NCI-H1105 treated with DMSO at 0.1 percent for 48 hours (cell line): ENCODE measurements at places on chromosomes 5 and 9.
A peak's percentile ranks its signal among the peaks of the same experiment; 100 is the strongest.

- DNase-seq: no peak
These were observed 269.8 kb upstream of the CDH9 start for GRCh38 chr5:27308153-27308552.

- DNase-seq: no peak
These were observed 4.4 kb upstream of the OR2S2 start for GRCh38 chr9:35962126-35962906.

GRCh38 chr9:107674721-107675277 lies 185.2 kb upstream of the KLF4 start:
- no peak for DNase-seq

GRCh38 chr5:146818822-146819221 lies 59.7 kb downstream of the PPP2R2B start:
- DNase-seq: no peak

- no peak for DNase-seq
These were observed 295.0 kb downstream of the ADAMTS6 start for GRCh38 chr5:65186646-65187227.

- no peak for DNase-seq
These were observed 188.3 kb upstream of the MEF2C start for GRCh38 chr5:89071101-89071940.

DNA sequence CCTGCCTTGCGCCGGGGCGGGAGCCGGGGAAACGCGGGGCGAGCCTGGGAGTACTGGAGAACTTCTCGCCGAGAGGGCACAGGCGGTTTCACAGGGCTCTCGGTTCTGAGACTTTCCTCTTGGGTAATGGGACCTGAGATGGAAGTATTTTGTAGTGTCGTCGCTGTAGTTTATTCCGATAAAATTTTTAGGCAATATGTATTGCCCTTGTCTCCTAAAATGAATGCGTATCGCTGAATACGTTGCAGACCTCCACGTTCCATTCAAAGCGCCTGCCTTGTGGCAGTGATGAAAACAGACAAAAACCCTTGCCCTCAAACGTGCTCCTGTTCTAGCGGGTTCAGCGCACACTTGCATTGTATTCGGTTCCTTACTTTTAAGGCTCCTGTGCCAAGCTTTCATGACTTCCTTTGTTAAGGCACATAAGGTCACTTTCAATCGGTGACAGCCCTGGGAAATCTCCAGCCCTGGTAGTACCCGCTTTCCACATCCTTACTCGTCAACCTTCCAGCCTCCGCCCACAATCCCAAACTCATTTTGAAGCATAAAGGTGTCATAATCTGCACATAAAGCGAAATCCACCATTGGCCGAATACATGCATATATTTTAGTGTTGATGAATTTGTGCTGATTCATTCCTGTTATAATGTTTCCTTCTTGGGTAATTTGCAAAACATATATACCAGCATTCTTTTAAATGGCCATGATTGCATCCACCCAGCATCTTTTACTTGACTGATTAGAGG lies 694 bp downstream of the RMI1 start:
- DNase-seq: peak; percentile 26

DNA sequence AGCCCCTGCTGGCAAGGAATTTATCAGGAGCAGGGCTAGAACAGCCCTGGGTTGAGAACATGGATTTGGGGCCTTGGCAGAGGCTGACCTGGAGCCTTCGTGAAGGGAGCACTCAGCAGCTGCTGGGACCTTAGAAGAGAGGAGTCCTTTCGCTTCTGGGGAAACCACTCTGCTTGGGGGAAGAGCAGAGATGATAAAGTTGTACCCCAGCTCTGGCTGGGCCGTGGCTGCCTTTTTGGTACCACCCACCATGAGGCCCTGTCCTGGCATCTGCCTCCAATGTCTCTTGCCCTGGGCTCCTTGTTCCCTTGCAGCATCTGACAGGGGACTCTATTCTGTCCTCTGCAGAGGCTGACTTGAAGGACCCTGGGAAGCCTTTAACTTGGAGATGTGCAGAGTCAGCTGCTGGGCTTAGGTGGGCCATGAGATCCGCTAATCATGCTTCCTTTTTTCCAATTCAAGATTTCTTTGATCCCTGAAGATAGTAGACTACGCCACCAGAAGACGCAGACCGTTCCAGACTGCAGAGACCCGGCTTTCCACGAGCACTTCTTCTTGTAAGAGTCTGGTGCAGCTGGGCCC lies 20.2 kb downstream of the RGS3 start:
- no peak for DNase-seq

GRCh38 chr9:20611691-20612287 lies 10.5 kb downstream of the MLLT3 start:
- no peak for DNase-seq

GRCh38 chr9:123435471-123435870 lies 79.5 kb downstream of the CRB2 start:
- DNase-seq: no peak

- DNase-seq: no peak
These were observed 183.3 kb downstream of the SH3GL2 start for GRCh38 chr9:17761984-17762676.

GRCh38 chr5:2403296-2403695 lies 348.2 kb downstream of the IRX2 start:
- no peak for DNase-seq

GRCh38 chr5:152855441-152855840 lies 450.4 kb upstream of the NMUR2 start:
- no peak for DNase-seq

- no peak for DNase-seq
These were observed 90.3 kb upstream of the PALM2AKAP2 start for GRCh38 chr9:109689701-109690100.

DNA sequence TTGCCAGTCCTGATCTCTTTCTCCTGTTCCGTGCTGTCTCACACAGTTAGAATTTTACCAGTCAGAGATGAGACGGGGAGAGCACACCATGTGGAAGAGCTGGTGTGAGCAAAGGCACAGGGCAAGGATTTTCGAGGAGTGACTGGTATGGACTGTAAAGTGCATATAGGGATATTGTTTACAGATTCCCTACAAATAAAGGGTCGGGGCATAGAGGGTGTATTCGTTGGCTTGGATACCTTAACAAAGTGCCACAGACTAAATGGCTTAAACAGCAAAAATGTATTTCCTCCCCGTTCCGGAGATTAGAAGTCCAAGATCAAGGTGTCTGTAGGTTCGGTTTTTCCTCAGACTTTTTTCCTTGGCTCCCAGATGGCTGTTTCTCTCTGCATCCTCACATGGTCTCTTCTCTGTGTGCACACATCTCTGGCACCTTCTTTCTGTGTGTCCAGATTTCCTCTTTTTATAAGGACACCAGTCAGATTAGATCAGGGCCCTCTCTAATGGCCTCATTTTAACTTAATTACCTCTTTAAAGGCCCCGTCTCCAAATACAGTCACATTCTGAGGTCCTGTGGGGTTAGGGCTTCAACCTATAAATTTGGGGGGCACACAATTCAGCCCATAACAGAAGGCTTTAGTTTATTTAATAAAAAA lies 23.4 kb downstream of the CYFIP2 start:
- DNase-seq: no peak

GRCh38 chr9:9792144-9792857 lies 820.5 kb downstream of the PTPRD start:
- DNase-seq: no peak

DNA sequence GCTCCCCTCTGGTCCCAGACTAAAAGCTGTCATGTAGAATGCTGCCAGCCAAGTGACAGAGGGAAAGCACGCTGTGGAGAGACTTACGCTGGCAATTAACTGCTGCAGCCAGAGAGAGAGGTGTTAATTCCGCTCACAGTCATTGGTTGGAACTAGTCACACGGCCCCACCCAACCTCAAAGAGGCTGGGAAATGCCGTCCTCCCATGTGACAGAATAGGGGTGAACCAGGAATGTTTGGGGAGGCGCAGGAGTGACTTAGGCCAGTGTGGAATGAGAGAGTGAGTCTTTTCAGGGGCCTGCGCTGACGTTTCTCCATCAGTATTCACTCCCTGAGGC lies 87.6 kb downstream of the AMBP start:
- DNase-seq: no peak

DNA sequence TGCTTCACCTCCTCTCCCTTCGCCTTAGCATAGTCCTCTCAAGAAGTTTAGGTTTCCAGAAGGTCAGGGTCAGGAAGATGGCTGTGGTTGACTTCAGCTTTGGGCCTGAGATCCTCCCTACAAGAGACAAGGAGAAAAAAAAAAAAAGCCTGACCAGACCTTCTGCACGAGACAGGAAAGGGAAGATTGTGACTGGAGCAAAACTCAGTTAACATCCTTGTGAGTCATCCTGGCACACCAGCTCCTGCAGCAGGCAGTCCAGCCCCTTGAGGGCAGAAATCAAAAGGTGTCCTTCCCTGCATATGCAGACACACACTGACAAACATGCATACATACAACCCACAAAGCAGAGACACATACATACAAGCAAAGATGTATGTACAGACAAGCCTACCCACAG lies 18.0 kb upstream of the ENHO start:
- DNase-seq: no peak

GRCh38 chr5:56739990-56740389 lies 75.4 kb upstream of the MAP3K1 start:
- no peak for DNase-seq

DNA sequence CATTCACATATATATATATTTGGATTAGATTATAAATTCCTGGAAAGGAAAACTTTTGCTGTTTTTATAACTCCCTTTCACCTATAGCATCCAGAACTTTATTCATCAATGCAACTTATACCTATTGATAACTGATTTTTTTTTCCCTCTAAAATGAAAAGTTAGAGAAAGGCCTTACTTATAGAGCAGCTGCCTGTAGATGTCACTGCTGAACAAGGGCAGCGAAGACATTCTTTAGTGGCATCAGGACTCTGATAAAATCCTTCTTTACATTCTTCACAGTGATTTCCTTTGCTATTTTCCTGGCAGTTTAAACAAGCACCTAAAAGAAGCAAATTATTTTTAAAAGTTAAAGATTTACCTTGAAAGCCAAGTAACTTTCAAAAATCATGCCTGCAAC lies 32.3 kb upstream of the CDK5RAP2 start:
- DNase-seq: no peak

DNA sequence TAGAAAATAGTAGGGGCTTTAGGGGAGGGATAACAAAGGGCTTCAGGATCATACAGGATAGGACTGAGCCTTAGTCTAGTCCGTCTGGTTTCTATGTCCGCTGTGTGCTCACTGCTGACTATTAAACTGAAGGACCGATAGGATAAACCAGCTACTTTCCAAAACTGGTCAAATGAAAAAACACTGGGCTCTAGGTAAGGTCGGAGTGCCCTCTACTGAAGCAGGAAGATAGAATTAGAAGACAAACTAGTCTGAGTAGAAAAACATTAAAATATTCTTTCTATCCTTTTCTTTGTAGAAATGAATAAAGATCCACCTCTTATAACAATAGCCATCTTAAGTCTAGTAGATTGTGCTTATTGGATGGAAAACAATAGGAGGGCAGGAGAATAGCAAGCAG lies 133.6 kb downstream of the CEMIP2 start:
- no peak for DNase-seq

DNA sequence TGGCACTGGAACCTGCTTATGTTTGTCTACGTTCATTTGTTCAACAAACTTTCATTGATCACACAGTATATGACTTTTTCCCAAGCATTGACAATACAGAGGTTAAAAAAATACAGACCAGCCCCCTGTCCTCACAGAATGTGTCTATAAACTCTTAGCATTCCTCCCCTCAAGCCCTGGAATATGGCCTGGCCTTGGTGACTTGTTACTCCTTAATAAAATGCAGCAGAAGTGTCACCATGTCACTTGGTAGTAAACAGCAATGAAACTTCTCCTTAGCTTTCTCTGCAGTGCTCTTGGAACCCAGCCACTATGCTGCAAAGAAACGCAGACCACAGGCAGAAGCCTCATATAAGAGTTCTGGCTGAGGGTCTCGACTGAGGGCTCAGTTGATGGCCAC lies 19.1 kb upstream of the SLC1A3 start:
- DNase-seq: no peak

DNA sequence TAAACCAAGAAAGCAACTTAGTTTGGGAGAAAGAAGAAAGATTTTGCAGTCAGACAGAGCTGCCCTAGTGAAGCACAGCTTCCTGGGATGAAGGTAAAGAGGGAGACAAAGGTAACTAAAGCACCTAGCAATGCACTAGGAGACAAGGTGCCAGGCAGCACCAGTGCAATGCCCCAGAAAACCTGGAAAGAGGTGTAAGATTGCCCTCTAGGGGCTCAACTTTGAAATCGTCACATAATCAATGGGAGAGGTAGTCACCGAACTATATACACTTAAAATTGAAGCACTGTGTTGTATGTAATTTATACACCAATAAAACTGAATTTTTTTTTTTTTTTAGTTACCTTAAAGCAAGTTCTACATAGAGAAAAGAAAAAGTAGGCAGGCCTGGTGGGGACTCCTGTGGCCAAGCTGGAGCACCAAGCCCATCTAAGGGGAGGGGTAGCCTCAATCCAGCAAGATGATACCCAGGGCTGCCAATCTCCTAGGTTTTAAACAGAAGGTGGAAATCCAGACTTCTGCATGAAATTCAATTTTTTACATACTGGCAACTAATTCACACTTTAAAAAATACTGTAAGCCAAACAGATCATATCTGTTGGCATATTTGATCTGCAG lies 48.2 kb downstream of the CDK5RAP2 start:
- peak; percentile 36 for DNase-seq

GRCh38 chr5:155728857-155729683 lies 597.9 kb upstream of the SGCD start:
- DNase-seq: peak; percentile 28

DNA sequence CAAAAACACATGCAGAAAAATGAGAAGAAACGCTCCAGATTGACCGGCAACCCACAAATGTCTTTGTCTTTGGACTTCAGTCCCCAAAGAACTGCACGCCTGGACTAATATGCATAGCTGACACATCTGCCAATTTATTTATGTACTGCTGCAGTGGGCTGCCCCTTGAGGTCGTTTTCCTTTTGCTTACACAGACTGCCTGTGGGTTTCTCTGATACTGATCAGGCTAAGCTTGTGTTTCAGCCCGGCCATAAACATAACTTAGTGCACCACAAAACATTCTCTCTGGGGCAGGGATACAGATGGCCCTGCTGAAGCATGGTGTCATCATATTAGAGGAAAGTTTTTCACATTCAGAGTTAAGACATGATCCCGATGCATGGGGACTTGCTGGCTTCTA lies 75.4 kb downstream of the NUDT12 start:
- DNase-seq: no peak
